ENCODE measurements at places on chromosomes 11 and 22.

DNA sequence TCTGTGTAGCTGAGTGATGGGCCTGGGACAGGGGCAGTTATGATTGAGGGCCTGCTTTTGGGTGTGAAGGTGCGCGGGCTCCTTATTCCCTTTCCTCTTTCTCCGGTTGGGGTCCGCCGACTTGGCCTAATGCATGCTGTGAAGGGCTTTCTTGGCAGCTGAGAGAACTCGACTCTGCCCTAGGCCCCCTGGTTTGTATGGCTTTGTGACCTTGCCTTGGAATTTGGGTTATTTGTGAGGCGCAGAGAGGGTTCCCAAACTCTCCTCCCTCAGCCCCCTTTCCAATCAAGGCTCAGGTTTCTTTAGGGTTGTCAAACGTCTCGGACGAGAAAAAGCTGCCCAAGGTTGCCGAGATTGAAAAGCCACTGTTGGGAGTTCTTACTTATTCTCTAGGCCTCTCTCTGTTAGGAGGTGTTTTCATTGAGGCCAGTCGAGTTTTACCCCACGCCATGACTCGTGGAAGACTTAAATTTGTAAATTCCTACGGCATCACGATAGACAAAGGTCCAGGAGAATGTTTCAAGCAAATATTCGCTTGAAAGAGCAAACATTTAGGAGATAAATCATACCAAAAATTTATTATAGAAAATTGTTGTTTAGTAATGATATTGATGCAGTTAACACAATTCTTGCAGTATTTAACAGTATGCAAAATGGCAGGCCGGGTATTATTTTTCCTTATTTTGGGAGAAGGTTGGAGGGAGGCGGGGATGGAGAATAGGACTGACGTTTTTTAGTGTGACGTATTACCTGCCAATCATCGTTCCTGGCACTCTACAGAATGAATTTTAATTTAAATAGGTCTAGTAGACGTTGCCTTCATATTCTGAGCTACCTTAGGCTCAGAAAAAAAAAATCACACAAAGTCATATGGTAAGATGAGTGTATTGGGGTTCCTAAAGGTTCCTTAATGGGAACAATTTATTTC lies 689 bp downstream of the PDHX start:
- DNase-seq = no peak

DNA sequence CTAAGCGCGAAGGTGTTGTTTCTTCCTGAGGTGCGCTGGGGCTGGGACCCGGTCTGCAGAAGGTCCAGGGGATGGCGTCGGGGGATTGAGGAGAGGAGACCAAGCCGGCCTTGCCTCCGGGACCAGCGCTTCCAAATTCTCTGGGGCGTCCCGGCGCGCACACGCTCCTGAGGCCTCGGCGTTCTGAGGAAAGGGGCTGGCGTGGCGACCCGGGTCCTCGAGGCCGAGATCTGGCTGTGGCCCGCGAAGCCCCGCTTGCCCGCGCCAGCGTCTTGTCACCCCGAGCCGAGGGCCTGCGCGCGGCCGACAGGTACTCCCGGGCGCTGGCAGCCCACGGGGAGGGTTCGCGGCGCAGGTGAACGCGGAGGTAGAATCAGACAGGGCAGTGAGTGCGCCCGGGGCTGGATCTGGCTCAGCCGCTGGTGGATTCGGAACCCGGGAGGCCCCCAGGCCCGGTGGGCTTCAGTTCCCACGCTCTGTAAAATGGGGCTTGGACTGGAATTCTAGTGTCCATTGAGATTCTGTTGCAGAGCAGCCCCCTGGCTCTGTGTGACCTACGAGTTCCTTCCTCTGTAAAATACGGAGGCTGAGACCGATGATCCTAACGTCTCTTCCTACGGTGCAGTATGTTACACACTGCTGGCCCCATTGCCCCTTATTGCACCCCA lies 14.7 kb downstream of the SSH3 start:
- DNase-seq = peak; percentile 78

DNA sequence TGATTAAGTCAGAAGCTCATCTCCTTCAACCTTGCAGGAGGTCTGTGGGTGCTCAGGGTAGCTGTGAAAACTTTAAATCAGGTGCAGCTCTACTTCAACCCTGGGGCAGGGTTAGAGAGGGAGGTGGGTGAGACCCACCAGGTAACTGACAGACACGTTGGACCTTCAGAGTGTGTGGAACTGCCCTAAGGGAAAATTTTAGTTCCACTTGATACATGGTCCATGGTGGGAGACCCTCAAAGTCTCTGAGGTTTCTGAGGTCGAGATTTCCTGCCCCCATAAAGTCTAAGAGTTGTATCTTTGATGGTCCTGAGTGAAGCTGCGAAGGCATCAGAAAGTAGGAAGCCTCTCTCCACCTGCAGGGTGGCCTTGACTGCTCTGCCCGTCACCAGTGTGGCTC lies 23.9 kb upstream of the NNMT start:
- no peak for DNase-seq

DNA sequence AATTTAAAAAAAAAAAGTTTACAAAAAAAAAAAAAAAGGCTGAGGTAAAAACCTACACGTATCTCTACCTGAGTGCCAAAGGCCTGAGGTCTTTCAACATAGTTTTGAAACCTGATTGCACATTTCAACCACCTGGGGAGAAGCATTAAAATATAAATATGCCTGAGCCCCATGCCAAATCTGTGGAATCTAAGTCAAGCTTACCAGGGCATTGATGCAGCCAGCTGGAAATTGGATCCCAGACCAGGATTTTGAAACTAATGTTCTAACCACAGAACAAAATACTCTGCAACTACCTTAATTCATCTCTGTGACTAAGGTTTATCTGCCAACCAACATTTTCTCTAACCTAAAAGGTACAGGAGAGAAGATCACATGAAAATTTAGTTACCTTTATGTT lies 38.8 kb upstream of the CHRNA10 start:
- DNase-seq = no peak

DNA sequence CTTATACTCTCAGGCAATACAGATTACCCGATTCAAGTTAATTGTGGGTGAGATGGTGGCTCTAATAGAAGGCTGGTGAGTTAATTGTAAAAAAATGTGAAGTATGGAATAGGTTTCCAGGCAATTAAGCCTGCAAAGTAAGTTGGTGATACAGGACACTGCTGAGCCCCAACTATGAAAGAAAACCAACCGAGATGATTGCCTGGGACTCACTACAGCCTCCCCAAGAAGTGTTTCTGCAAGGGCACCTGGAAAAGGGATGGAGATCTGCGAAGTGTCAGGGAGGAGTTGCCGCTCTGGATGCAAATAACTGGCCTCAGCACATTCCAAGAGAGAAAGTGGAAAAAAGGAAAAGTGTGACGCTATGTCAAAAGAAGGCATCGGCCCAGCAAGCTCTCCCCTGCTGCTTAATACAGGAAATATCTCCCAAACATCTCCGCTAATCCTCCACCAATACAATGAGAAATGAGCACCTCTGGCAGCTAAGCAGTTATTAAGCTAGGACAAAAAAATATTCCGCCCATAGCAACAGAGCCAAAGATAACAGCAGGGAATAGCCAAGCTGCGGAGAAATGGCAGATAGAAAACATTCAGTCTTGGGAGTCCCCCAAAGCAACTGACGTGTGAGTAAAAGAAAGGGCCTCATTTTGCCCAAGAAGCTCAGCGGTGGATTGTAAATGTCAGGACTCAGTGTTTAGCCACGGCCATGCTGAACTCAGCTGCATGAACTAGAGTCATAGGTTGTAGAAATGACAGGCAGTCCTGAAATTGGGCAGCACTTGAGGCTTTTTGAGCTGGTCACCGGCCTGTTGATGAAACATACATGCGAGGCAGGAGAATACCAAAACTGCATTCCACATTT lies 133.7 kb downstream of the SNX19 start:
- DNase-seq = peak; percentile 60

- DNase-seq = no peak
Measured at GRCh38 chr22:40997520-40997919, 46.3 kb downstream of the RBX1 start.

- no peak for DNase-seq
Measured at GRCh38 chr22:28239941-28240340, 320.9 kb upstream of the PITPNB start.

GRCh38 chr22:24772493-24773220 lies 1.9 kb downstream of the PIWIL3 start:
- no peak for DNase-seq

- no peak for DNase-seq
Measured at GRCh38 chr11:132453406-132453805, 1078.9 kb downstream of the OPCML start.

DNA sequence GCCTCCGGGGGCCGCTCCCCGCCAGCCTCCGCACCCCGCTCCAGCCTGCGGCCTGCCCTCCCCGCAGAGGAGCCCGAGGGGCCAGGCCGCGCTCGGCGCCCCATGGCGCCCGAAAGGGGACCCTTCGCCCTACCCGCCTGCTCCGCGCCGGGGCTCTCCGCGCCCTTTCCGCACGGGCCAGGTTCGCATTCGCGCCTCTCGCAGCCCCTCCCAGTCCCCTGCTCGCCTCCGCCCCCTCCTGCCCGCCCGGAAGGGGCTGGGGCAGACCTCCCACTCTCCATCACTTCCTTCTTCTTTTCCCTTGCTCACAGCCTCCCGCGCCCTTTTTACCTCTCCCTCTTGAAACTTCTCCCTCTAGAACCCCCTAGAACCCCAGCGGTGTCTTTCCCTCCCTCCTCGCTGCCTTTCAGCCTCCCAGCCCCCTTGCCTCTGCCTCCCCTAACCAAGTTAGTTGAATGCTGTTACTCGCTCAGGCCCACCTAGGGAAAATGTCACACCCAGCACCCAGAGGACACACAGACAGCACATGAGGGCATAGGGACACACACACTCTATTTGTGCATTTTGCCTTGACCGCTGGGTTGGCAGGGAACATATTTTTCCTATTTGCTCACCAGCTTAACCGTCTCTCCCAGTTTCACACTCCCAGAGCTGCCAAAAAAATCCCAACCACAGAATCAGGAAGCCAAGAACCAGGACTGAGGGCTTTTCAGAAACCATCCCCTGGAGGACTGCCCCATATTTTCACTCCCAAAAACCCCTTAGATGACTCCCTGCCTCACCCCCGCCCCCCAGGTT lies at the start of gene SLC43A3:
SLC43A3 (minus strand) TSS at position 193 of the 798 bp plus-strand sequence. CDS start 949 bp downstream, outside the sequence.
- DNase-seq = peak; percentile 92

DNA sequence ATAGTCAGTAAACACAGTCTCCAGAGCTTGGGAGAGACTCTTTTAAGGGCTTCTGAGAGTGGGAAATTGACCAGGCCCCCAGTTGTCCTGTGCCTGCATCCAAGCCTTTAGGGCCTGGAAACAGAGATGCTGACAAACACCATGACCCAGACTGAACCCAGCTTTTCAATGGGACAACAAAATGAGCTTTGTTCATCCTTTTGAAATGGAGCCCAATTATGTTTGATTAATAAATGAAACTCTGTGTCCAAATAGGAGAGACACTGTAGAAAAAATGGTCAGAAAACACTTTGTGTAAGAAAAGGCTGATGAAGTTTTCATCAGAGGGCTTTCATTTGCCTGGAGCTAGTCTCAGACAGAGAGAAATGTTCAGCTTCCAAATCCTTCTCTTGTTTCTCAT lies 146.0 kb downstream of the RRAS2 start:
- DNase-seq = no peak

GRCh38 chr11:32187111-32187510 lies 96.2 kb downstream of the RCN1 start:
- no peak for DNase-seq

DNA sequence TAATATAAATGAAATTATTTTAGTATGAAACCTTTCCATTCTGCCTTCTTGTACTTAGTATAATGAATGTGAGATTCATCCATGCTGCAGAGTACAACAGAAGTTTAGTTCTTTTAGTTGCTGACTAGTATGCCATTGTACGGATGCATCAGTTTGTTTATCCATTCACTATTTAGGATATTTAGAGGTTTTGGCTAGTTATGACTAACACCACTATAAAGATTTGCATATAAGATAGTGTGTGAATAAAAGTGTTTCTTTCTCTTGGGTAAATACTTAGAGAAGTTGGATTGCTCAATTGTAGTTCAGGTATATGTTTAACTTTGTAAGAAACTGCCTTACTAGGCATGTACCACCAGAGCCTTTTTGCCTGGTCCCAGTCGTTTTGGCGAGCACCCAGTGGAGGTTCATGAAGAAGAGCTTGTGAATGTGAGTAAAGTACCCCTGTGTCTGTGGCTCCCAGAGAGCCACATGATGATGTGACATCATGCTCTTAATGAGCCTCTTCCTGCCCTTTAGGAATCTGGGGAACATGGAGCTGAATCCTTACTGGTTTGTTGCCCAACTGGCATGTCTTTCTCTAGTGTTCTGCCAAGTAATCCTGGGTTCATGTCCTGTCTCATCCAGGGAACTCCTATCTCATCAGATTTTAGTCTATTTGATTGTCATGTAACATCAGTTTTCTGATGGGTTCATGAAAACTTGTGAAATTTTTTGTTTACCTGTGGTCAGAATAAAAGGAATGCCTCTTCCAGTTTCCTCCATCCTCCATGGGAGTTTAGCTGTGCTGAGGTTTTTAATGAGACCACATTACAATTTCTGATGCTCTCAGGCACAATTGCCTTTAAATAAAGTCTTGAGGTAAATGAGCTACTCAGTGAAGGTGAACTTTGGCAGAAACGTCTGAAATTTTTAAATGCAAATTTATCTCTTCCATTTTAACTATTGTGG lies 234.8 kb downstream of the CASP12 start:
- DNase-seq = no peak

- DNase-seq = no peak
Measured at GRCh38 chr11:72405009-72405408, 29.3 kb downstream of the CLPB start.

DNA sequence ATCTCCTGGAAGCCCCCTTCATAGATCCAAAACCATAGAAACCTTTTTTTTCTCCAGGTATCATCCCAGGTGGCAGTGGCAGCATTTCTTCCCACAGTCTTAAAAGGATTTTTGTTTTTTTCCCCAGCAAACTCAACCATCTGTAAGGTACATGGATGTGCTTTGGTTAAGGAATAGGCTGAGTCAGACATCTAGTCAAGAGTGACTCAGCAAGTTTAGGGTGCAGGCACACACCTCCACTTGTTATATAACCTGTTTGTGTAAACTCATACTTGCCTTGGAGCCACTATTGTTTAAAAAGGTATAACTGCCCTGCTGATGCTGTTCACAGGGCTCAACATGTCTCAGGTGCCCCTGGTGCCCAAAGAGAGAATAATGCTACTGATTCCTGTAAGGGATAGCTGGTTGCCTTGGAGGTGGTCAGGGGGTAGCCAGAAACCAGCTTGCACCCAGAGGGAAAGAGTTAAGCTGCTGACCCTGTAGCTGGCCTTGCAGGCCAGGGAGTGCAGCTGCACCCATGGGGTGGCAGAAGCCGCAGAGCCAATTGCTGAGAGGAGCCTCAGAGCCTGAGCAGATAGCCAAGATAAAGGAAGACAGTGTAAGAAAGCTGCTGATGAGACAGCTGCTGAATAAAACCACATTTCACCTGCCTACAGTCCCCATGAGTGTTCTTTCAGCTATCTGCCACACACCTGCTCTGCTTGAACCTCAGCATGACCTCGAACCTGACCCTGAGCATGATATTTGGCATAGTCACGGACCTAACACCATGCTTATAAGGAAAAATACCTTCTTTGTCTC lies 1726.1 kb upstream of the RAG2 start:
- DNase-seq = no peak

GRCh38 chr11:72642043-72642883 lies 32.0 kb downstream of the PDE2A start:
- peak; percentile 56 for DNase-seq

DNA sequence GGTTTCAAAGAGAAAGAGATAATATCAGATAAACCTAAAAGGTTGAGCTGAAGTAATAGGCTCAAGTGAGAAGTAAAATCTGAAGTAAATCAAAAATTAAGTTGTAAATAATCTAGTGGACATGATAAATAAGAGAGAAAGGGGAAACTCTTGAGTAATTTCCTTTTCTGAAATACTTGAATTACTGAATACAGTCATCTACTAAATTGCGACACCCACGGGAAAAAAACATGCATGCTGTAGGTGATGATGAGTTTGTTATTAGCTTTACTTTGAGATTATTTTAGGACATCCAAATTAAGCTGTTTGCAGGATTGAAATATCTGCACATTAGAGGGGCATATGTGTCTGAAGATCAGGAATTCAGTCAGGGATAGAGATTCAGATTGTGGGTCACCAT lies 50.0 kb upstream of the CARD18 start:
- DNase-seq = no peak
